ENCODE measurements at places on chromosomes 4 and X. TPM values are rescaled to one million over a fixed set of nuclear protein-coding genes. Genes with fewer than 3 reads are reported as not detected.

VCX3A gene
- polyA plus RNA-seq: not detected

ETDA gene
- not detected for polyA plus RNA-seq

XK gene
- polyA plus RNA-seq: 1.3 TPM

CORIN gene
- polyA plus RNA-seq: 5.8 TPM

ADGRG2 gene
- 19.8 TPM for polyA plus RNA-seq

EREG gene
- 0.10 TPM for polyA plus RNA-seq

RHOXF2 gene
- polyA plus RNA-seq: not detected

DNA sequence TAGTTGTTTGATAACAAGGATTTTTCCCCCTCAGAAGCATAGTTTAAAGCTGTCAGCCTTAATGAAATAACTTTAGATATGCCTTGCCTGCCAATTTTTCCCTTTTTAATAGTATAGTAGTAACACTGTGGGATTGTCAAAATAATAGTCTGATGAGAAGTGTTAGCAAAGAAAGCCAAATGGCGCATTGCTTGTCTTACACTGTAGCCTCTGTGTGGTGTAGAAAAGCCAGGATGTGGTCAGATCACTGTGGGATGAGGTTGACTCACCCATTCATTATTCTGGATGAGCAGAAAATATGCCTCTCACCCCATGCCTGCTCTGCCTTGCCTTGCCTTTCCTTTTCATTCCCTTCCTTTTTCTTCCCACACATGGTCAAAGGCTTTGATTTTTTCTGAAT, 257.8 kb upstream of the NRK start:
- no peak for DNase-seq

GRCh38 chr4:186948361-186949242, 224.9 kb upstream of the FAT1 start:
- no peak for DNase-seq

DNA sequence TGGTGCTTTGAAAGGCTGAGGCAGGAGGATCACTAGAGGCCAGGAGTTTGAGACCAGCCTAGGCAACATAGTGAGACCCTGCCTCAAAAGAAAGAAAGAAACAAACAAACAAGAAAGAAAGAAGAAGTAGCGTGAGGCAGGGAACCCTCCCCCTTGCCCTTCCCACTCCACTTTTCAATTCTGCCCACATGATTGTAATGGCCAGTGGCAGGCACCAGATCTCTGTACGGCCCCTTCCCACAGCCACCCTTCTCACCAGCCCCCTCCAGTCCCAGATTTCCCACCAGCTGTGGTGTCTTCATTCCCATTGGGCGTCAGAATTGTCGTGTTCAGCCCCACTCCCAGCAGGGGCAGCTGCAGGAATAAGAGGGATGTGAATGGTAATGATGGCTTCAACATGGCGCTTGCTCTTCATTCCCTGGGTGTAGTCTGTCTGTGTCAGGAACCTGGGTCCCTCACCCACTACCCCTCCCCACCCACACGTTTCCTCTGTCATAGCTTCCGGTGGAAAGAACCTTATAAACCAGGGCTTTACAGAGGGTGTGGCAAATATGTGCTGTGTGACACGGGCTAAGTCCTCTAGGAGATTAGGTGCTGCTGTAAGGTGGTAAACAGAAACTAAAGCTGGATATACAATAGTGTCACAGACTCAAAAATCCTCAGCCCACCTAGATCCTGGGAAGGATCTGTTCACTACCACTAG, at the start of gene IL2RG:
Gene IL2RG, minus strand, starts transcription at position 437 of the 703 bp plus-strand sequence. Its CDS starts 38 bp downstream, at position 399.
- no peak for DNase-seq

DNA sequence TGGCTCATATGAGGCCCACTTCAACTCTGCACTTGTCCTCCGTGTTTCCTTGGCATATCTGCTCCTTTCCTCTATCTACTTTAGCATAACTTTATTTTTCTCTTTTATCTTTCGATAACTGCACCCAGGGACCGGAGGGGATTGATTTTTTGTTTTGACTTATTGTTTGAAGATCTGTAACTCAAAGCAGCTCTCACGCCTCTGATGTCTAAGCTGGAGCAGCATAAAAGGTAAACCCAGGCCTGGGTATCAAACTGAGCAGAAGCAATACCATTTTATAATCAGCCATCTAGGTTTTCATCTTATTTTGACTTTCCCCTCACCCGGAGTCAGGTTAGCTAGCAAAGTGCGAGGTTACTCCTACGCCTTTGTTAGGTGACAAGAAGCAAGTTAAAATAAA, 28.4 kb downstream of the LEF1 start:
- DNase-seq: no peak

- DNase-seq: no peak
These were observed 106.7 kb downstream of the KIT start for GRCh38 chr4:54764476-54764875.

GRCh38 chr4:185904381-185904780, 92.4 kb upstream of the SORBS2 start:
- no peak for DNase-seq

- no peak for DNase-seq
These were observed 894.8 kb upstream of the EPHA5 start for GRCh38 chr4:66564901-66565651.
